Brain microvascular endothelial cell (primary cell): ENCODE measurements at places on chromosomes 2 and 18.
A peak's percentile ranks its signal among the peaks of the same experiment; 100 is the strongest.

DNA sequence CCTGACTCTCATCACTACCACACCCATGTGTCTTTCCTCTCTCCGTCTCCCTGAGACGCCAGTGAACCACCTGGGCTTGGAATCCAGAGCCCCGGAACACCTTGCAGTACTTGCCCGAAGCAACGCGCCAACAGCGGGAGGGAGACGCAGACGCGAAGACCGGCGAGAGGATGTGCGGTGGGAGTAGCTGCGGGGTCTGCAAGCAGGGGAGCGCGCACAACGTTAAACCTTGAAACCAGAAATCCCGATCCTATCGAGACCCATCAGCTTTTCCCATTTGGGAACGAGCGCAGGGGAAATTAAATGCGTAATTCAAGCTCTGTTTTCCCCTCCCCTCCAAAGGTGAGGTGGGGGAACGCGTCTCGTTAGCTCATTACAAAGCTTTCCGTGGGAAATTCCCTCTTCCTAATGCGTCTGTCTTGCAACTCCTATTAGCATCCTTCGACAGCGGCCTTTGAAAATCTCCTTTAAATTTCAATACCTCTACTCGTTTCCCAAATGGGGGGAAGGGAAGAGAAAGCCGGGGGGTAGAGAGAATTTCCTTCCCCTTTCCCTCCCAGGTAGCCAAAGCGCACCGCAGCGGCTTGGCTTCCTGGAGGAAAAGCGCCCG is 421 bp upstream of the CNTNAP5 start:
- DNase-seq = no peak

DNA sequence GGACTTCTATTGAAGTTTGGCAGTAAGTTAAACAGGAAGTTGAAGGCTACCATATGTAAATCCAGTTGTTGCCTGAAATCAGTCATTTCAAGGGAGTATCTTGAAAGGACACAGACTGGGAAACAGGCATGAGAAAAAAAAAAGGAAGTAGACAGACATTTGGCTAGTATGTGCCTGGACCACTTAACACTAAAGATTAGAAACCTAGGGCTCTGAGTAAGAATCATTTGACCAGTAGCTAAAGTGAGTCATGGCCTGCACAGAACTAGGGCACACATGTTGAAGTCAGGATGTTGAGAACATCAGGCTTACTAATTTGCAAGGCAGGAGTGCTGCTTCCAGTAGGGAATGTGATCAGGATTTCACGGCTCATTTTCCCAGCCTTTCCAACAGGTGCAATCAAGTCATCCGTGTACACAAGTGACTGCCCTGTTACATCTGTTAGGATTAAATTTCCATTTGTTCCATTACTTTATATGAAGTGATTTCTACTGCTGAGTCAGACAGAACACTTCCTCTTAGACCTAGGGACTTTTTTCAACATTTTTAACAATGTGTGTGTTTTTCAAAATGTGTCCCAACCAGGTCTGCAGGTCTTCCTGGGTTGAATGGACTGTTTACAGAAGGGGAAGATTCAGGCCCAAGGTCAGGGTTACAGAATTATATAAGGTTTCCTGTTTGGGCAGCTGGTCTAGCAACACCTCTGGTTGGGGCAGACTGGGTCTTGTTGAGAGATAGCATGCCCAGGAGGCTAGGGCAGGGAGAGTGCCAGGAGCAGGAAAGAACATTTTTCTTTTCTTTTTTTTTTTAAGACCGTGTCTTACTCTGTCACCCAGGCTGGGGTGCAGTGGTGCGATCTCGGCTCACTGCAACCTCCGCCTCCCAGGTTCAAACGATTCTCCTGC is 145.6 kb downstream of the TGIF1 start:
- peak; percentile 92 for DNase-seq

- no peak for DNase-seq
Measured at GRCh38 chr2:140861666-140862065, 1269.2 kb downstream of the LRP1B start.

GRCh38 chr2:75719616-75720015 is 8.9 kb upstream of the GCFC2 start:
- DNase-seq = no peak

- DNase-seq = no peak
Measured at GRCh38 chr2:200305797-200306195, 697 bp upstream of the SPATS2L start.

- DNase-seq = no peak
Measured at GRCh38 chr2:54599914-54600313, 123.5 kb upstream of the EML6 start.

DNA sequence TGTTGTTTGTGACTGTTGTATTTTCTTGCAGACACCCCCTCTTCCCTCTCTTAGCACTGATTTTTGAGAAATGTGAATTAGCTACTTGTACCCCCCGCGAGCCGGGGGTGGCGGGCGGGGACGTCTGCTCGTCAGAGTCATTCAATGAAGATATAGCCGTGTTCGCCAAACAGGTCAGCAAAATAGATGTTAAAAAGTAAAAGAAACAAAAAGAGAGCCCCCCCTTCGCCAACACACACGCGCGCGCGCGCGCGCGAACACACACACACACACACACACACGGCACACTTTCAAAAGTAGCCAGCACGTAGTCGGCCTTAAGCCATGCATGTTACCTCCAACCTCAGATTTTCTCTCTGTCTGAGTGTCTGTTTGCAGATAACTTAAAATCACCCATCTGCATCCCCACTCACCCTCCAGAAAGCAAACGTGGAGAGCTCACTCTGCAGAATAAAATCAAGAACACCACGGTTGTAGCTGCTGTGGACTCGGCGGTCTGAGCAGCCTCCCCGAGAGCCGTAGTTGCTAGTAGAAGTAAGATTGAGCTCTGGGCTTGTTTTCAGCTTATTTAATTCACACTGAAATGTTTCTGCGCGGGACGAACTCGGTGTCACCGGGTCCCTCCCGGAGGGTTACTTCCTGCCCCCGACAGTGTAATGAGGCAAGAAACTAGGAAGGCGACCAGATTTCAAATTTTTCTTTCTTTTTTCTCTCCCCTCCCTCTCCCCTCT is 5.1 kb downstream of the MEIS1 start:
- no peak for DNase-seq

GRCh38 chr18:35778850-35779627 is 193.4 kb upstream of the RMP24 start:
- no peak for DNase-seq

GRCh38 chr2:31523871-31524492 is 56.8 kb downstream of the SRD5A2 start:
- peak; percentile 75 for DNase-seq

- no peak for DNase-seq
Measured at GRCh38 chr2:96950381-96951124, 35.8 kb downstream of the FAM178B start.

DNA sequence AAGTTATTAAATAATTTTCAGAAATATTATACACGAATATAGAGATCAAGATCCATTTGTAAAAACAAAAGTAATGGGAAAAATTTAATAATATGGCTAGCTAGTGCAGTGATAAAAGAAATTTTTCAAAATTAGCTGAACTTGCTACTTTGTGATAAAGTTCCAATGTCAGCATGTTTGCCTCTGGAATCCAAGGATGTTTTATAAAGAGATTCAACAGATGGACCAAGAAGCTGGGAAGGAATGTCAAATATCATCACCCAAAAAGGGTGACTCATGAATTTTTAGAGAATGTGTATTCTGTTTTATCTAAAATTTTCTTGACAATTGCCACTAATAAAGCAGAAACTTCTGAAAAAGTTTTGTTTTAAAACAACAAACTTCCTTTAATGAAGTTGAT is 95.3 kb downstream of the FSIP2 start:
- DNase-seq = no peak

GRCh38 chr2:79670198-79670597 is 157.3 kb downstream of the CTNNA2 start:
- DNase-seq = no peak

DNA sequence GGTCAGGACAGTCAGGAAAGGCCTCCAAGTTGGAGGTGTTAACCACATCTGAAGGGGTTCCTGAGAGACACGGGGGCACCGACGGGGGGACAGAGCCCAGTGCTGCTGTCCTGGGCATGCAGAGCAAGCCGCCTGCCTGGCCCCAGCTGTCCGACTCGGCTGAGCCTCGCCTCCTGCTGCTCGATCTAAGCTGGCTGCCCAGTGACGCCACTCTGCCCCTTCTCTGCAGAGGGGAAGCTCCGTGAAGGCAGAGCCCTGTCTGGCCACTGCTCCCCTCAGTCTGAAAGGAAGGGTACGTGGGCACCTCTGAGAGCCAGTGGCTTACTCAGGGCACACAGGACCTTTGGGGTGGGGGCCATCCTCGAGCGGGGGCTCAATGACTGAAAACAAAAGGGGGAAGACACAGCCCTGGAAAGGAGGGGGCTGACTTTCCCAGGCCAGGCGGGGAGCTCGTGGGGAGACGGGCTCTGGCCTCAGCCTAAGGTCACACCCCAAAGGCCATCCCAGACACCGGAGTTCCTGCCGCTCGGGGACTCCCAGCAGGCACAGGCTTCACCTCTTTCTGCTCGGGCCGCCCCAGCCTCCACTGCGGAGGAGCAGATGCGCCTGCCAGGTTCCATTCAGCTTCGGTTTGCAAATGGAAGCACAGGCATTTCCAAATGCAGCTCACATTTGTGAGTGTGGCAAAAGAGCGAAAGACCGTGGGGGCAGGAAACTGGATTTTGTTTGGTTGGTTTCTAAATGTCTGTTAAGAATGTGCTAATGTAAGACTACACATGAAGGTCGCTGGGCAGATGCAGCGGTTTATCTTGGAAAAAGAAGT is 136.9 kb downstream of the HDAC4 start:
- no peak for DNase-seq

GRCh38 chr18:58128381-58129374 is 84.7 kb downstream of the NEDD4L start:
- no peak for DNase-seq

- DNase-seq = peak; percentile 75
Measured at GRCh38 chr2:137947728-137948336, 16.4 kb upstream of the HNMT start.

- no peak for DNase-seq
Measured at GRCh38 chr2:45786836-45787357, 135.4 kb downstream of the PRKCE start.

GRCh38 chr2:84016183-84016582 is 442.9 kb downstream of the SUCLG1 start:
- no peak for DNase-seq

DNA sequence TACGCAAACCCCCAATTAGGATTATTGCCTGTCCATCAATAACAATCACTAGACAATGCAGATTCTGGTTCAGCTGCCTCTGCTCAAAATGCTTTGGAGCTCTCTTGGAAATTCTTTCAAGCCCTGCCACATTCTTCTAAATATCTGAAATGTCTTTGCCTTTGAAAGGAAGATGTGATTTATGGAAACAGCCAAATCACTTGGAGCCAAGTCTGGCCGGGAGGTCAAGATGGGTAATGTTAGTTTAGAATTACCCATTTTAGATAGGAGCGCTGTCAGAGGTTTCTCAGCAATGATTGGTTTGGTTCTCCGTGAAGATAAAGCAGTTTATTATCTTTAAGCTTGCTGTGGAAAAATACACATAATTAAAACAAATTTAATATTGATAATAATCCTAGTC is 306.7 kb downstream of the SETBP1 start:
- no peak for DNase-seq

DNA sequence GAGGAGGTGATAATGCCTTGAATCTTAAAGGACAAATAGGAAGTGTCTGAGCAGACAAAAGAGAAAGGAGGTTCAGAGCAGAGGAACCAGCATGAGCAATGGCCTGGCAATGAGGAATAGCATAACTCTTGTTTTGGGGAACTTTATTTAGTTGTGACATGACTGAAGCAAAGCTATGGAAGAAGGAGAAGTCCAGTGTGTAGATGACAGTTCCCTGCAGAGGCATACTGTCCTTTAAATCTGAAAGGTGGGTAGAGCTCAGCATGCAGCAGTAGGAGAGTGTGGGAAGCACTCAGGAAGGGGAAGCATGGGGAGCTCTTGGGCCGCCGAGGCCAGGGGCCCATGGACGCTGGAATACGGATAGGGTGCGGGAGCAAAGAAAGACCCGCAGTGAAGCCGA is 173.8 kb downstream of the SEPTIN10 start:
- no peak for DNase-seq

- peak; percentile 99 for DNase-seq
Measured at GRCh38 chr2:218806346-218806978, 24.5 kb downstream of the CYP27A1 start.

DNA sequence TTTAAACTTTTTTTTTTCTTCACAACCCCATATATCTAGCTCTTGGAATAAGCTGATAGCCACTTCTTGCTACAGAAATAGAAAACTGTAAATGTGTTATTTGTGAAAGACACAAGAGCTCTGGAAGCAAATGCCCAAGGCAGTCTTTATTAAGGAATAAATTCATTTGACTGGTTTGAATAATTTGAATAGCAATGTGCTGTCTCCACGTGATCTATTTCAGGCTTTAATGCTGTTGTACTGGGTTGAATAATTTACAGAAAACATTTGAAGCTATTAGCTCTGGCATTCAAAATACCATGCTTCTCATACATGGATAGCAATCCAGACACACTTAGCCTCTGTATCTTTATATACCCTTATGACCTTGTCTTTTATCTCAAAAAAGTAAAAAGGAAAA is 366.7 kb upstream of the KCNJ3 start:
- DNase-seq = no peak

- peak; percentile 28 for DNase-seq
Measured at GRCh38 chr2:198127627-198128026, 323.2 kb downstream of the PLCL1 start.
